ENCODE measurements at places on chromosomes 3 and 15.

DNA sequence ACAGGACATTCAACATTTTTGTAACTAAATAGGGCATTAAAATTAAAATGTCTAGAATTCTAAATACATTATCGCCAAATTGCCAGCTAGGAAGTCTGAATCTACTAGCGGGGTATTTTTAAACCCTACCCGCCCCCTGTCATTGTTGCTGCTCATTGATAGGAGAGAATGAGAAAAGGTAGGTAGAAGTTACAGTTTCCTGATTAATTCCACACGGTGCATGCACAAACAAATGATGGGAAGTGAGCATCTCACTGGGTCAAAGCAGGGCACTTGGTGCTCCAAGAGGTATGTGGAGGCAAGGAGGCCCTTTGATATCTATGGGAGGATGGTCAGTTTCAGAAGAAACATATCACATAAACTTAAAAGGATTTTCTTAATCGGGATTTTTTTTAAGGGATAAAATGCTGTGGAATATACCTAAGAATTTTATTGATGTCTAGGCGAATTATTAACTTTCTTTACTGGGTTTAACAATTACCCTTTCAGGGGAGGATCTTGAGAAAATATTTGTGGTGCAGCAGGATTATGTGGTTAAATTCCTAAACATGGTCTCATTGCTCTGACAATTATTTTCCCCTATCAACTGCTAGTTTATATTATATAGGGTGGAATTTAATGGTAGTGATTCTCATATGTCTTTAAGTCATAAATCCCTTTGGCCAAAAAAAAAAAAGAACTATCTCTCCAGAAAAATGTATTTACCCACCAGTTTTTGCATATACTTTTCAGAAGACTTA is 236.0 kb upstream of the GOLGA6L4 start:
- no peak for DNase-seq

- DNase-seq: no peak
Observed at GRCh38 chr3:69855436-69856162, 116.3 kb downstream of the MITF start.

GRCh38 chr3:14538451-14539088 is 1.6 kb downstream of the GRIP2 start:
- DNase-seq: no peak

DNA sequence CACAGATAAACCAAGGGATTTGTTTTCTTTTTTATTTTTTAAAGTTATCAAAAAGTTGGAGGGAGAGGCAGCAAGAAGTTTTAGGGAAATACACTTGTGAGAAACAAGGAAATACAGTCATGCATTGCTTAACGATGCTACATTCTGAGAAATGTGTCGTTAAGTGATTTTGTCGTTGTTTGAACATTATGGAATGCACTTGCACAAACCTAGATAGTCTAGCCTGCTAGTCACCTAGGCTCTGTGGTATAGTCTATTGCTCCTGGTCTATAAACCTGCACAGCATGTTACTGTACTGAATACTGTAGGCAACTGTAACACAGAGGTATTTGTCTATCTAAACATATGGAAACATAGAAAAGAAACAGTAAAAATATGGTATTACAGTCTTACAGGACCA is 2.0 kb upstream of the NFKBIZ start:
- DNase-seq: no peak

GRCh38 chr15:68734352-68734751 is 86.3 kb downstream of the ANP32A start:
- no peak for DNase-seq

- no peak for DNase-seq
Observed at GRCh38 chr3:153618176-153618575, 456.1 kb downstream of the RAP2B start.

Measured in anterior cingulate cortex (tissue), 58 donors.